ENCODE measurements at places on chromosomes 12 and 14. TPM values are rescaled to one million over a fixed set of nuclear protein-coding genes. Genes with fewer than 3 reads are reported as not detected.

Gene MPHOSPH9
- 51.9 TPM for total RNA-seq

Gene SOX5
- 18.2 TPM for total RNA-seq

Gene CCDC197
- total RNA-seq, result not detected

Gene SMCO2
- total RNA-seq, result 0.12 TPM

Gene CORO1C
- total RNA-seq, result 489 TPM

Gene SLC17A8
- total RNA-seq, result not detected

Gene NFATC4
- 76.2 TPM for total RNA-seq

Gene KRT82
- not detected for total RNA-seq

Gene OR6C2
- total RNA-seq, result not detected

Gene CIROP
- total RNA-seq, result 0.25 TPM

Gene MSI1
- not detected for total RNA-seq

Gene TSPAN19
- total RNA-seq, result 0.25 TPM

Gene AKAP6
- 10.6 TPM for total RNA-seq

Gene CLEC6A
- not detected for total RNA-seq

Gene IGF1
- 0.25 TPM for total RNA-seq

Gene FGF6
- total RNA-seq, result not detected

Gene CCDC177
- under 0.01 TPM for total RNA-seq

Gene TBX3
- total RNA-seq, result 160 TPM

Gene FZD10
- under 0.01 TPM for total RNA-seq

All from uterine smooth muscle cell (primary cell).